ENCODE measurements at places on chromosomes 3 and 15. TPM values are rescaled to one million over a fixed set of nuclear protein-coding genes. Genes with fewer than 3 reads are reported as not detected.

RNU6-1 gene
- polyA plus RNA-seq = not detected

DNA sequence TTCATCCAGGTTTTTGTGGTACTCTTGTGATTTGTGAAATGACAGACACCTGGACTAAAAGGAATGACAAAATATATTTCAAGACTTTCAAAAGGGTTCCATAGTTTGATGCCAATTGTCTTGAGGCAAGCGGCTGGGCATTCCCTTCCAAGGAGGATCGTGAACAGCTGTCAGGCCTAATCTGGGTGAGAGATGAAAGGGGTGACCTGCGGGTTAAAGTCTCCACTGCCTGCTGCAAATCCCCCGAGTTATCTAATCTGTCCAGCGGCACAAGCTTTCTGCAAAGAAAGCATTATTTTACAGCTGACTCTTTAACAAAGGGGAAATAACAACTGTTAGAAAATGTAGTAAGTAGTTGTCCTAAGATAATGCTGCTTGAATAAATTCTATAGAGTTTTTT, 128.7 kb upstream of the MB21D2 start:
- DNase-seq = no peak

- no peak for DNase-seq
These were observed 380.7 kb upstream of the KCNMB2 start for GRCh38 chr3:178155521-178155920.

DNA sequence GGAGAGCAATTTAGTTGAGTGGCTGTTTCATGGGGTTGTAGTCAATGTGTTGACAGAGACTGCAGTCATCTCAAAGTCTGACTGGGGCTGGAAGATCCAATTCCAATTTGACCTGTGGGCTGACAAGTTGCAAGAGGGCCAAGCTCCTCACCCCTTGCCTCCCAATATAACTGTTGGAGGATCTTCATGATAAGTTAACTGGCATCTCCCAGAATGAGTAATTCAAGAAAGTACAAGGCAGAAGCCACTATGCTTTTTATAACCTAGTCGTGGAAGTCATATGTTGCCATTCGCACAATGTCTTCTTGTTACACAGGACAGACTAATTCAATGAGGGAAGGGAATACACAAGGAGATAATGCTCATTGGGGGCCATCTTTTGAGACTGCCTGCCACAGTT, 29.1 kb downstream of the GPR15 start:
- DNase-seq = no peak

- DNase-seq = no peak
These were observed 93.6 kb upstream of the CFAP20DC start for GRCh38 chr3:59143447-59143846.
